ENCODE measurements at places on chromosomes 12 and 14.

- no peak for DNase-seq
These were observed 66.5 kb upstream of the MAX start for GRCh38 chr14:65168840-65169239.

GRCh38 chr12:95805864-95806671, 15.5 kb upstream of the NTN4 start:
- no peak for DNase-seq

GRCh38 chr12:40225337-40225983, 663 bp downstream of the LRRK2 start:
- no peak for DNase-seq

GRCh38 chr14:52987514-52987913, 36.7 kb upstream of the FERMT2 start:
- DNase-seq: no peak

- DNase-seq: no peak
These were observed 554 bp upstream of the KRT77 start for GRCh38 chr12:52703878-52704277.

- no peak for DNase-seq
These were observed 62.1 kb upstream of the PLEKHG7 start for GRCh38 chr12:92640691-92641090.

DNA sequence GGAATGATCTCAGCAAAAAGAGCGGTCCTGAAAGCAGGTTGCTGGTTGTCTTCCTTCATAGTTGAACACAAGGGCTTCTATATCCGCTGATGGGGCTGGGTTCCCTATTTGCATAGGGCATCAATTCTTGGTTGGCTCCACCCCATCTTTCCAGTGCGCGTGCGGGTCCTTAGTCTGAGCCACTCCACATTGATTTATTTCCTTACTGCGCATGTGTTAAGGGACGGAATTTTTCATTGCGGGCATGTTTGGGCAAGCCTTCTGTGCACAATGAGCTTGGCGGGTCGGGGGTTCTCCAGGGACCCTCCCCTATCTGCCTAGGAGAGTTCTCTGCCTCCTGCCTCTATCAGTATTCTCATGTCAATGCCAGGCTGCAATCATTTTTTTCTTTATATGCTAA, 21.2 kb upstream of the DLGAP5 start:
- DNase-seq: no peak

DNA sequence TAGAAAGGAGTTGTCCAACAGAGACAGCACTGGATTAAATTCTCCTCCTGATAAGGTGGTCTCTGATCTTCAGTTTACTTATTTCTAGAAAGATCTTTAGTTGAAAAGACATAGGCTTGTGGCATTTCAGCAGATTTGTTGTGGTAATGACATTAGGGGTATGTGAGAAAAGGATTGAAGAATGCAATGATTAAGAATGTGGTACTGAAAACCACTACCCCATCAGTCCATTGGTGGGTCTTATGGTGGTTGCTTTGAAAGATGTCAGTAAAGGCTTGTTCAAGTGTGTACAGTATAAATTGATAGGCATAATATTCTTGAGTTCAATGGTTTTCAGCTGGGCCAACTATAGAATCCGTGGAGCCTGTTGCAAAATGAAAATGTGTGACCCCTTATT, 10.8 kb downstream of the PPFIBP1 start:
- DNase-seq: no peak

GRCh38 chr12:48818831-48819590, 715 bp downstream of the CACNB3 start:
- peak; percentile 15 for DNase-seq

GRCh38 chr12:128543460-128543859, 276.5 kb downstream of the TMEM132C start:
- no peak for DNase-seq

GRCh38 chr14:103056322-103057027, 874 bp downstream of the CDC42BPB start:
- DNase-seq: no peak

DNA sequence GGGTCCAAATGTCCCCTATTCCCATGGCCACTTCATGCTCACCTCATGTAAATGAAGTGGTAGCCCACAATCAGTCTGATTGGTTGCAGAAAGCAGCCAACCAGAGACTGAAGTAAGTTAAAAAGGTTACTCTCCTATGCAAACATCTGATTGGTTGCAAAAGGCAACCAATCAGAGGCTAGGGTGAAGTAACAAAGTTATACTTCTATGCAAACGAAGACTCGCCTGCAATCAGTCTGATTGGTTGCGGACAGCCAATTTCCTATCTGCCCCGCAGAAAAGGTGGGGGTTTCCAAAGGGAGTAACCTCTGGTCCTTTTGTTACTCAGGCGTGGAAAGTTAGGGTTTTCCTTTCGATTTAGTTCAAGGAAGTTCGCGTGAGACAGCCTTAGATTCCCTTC, 208.1 kb upstream of the NEDD1 start:
- DNase-seq: no peak

- no peak for DNase-seq
These were observed 6.1 kb downstream of the HOXC5 start for GRCh38 chr12:54038871-54039414.

- no peak for DNase-seq
These were observed 20.7 kb downstream of the GTF2A1 start for GRCh38 chr14:81200054-81200453.

GRCh38 chr12:120504587-120504986, 8.7 kb downstream of the DYNLL1 start:
- DNase-seq: no peak

DNA sequence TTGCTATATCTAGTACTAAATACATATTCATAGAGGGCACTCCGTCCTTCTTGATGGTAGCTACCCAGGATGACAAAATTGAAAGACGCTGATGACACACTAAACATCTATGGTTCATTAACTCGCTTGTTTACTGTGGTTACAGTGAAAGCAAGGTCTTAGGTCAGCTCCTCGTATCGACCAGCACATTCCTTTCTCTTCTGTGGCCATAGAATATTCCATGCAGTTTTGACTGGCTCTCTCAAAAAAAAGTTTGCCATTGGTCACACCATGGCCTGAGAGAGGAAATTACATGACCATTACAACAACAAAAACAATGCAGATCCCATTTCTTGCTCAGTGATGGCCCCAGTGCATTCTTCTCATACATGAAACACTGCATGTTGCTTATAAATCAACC, 411.4 kb upstream of the SOX5 start:
- DNase-seq: no peak

- DNase-seq: peak; percentile 19
These were observed 2.3 kb upstream of the NOP2 start for GRCh38 chr12:6570264-6570887.

DNA sequence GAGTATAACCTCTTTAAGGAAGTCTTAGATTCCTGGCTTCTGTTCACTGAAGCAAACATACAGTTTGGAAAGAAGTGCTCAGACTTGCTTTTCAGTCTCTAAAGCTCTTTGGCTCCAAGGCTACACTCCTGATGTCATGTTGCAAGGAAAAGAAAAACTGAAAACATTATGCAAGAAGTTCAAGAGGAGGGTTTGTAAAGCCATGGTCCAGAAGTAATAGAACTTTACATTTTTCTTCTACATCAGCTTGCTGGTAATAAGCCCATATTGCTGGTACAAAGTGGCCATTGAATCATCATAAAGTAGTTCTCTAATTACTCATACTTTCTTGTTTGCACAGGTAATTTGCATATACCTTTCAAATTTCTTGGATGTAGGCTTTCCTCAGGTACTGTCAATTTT, 83.6 kb downstream of the BBS10 start:
- DNase-seq: no peak

- DNase-seq: no peak
These were observed 121.7 kb upstream of the CNOT2 start for GRCh38 chr12:70121562-70121961.

DNA sequence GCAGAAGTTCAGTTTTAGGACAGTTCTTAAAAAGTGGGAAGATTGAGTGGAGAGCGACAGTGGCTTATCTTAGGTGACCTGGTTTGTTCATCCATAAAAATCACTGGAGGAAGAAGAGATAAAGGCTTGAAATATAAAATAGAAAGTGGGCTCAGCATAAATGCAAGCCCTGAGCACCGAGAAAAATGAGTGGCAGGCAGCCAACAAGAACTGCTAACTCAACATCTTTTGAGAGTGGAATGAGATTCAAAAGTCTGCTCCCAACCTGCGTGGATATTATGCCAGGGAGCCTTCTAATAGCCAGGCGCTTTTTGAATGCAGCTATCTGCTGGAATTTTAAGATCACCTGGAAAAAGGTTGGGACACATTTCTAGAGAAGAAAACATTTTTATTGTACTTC, 666.5 kb downstream of the FLRT2 start:
- DNase-seq: no peak

DNA sequence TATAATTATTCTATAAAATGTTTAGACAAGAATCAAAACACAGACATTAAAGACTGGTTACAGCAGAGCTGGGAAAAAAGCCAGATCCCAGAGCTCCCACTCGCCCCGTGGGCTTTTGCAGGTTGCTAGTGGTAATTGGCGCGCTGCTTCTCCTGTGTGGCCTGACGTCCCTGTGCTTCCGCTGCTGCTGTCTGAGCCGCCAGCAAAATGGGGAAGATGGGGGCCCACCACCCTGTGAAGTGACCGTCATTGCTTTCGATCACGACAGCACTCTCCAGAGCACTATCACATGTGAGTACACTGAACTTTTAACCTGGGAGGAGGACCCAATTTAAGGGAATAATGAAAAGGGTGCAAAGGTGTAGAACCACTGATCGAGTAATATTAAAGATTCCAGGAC, 7.5 kb downstream of the TMEM52B start:
- no peak for DNase-seq

GRCh38 chr12:94026596-94026995, 121.8 kb upstream of the PLXNC1 start:
- no peak for DNase-seq

- no peak for DNase-seq
These were observed 19.8 kb upstream of the TESC start for GRCh38 chr12:117118838-117119591.

GRCh38 chr12:7160183-7160582, 29.3 kb upstream of the PEX5 start:
- DNase-seq: no peak

- no peak for DNase-seq
These were observed 213.0 kb downstream of the ADAMTS20 start for GRCh38 chr12:43338848-43339526.

DNA sequence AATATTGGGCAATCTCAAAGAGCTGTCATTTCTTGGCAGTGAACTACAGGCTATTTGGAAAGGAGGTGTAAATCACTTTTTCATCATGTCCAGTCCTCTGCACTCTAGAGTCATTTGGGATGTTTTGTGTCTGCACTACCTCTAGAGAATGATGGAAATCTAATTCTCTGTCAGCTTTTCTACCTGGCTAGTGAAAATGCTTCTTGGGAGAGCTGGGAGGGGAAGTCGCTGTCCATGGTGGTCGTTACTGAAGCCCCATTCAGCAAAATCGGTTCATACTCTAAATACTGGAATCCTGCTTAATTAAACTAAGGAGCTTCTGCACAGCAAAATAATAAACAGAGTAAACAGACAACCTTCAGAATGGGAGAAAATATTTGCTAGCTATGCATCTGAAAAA, 251.8 kb downstream of the APAF1 start:
- DNase-seq: no peak

DNA sequence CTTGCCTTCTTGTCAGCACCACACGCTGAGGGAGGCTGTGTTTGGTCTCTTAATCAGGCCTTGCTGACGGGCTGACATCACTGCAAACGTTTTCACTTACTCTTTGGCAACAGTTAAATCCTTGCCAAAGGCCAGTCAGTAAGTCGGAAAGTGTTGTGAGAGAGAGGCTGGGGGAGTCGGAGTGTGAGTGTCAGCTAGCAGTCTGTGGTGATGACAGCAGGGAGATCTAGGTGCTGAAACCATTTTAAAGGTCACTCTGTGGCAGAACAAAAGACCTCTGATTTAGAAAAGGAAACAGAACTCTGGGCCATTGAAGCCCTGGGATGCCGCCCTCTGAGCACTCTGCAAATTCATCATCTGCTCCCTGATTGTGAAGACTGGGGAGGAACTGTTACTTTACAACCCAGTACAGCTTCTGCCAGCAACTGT, 143.5 kb downstream of the PAX9 start:
- DNase-seq: no peak

- DNase-seq: peak; percentile 62
These were observed at the start of gene RIPK3 for GRCh38 chr14:24339284-24340151. TSS of gene RIPK3 (minus strand) at chr14:24339991. CDS start at chr14:24339826, 165 bp downstream.

DNA sequence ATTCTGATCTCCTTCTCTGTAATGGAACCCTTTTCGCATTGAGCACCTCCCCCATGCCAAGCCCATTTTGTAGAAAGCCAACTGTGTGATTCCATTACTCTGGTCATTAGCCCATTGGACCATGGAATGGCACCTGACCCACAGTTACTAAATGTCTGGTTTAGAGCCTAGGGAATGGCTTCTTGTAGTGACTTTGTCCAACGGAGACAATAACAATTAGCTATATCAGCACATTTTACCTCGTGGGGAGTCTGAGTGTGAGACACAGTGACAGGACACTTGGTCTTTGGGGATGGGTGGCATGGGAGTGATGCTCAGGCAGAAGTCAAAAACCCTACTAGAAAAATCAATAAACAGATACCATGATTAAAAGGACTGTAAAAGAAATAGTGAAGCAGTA, 10.4 kb downstream of the SLC10A1 start:
- DNase-seq: no peak

DNA sequence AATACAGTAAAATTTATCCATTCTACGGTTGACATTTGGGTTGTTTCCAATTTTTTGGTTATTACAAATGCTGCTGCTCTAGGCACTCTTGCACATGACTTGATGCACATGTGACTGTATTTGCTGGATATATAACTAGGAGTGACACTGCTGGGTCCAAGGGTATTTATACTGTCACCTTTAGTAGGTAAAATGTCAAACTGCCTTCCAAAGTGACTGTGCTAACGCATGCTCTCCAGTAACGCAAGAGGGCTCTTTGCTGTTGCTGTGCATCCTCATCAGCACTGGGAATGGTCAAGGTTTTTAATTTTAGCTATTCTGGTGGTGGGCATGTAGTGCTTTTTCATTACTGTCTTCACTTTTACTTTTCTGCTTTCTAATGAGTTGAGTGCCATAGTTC, 62.3 kb downstream of the ACADS start:
- DNase-seq: no peak

DNA sequence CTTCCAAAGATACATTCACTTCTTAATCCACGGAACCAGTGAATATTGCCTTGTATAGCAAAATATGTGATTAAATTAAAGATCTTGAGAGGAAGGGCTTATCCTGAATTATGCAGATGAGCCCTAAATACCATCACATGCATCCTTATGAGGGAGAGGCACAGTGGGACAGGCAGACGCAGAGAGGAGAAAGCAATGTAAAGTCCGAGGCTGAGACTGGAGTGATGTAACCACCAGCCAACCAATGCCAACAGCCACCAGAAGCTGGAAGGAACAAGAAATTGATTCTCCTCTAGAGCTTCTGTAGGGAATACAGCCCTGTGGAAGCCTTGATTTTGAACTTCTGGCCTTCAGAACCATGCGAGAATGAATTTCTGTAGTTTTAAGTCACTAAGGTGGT, 44.5 kb upstream of the COCH start:
- DNase-seq: no peak

DNA sequence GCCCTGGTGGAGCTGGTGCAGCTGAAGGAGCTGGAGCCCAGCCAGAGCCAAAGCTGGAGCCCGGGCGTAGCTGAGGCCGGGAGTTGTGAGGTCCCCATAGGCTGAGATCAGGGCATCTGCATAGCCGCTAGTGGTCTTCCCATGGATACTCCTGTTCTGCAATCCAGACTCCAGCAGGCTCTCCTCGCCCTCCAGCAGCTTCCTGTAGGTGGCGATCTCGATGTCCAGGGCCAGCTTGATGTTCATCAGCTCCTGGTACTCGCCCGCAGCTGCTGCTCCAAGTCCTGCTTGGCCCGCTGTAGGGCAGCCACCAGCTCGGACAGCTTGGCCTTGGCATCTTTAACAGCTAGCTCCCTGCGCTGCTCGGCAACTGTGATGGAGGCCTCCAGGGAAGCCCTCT, 966.1 kb downstream of the FSCB start:
- DNase-seq: no peak
